ENCODE measurements at places on chromosomes 4 and X.
A peak's percentile ranks its signal among the peaks of the same experiment; 100 is the strongest.

DNA sequence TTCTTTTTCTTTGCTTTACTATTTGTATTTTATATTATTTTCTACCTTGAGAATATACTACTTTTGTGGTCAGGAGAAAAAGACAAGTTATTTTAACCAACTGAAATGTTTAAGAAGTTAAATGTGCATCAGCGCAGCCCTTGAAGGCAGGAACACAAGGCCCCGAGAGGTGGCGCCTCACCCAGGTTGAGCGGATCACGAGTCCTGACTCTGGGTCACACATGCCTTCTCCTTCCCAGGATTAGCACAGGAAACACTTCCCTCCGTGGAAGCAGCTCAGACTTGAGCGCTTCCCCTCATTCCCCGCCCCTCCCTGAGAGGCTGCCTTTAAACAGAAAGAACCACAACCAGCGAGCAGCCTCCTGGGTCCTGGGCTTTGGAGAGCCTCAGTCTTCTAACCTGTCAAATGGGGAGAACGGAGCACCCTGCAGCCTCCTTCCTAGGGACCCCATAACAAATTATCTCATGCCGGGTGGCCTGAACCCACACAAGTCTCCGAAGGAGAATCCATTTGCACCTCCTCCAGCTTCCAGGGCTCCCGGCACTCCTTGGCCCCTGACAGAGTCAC is 217.6 kb downstream of the AFAP1 start:
- DNase-seq, result no peak

DNA sequence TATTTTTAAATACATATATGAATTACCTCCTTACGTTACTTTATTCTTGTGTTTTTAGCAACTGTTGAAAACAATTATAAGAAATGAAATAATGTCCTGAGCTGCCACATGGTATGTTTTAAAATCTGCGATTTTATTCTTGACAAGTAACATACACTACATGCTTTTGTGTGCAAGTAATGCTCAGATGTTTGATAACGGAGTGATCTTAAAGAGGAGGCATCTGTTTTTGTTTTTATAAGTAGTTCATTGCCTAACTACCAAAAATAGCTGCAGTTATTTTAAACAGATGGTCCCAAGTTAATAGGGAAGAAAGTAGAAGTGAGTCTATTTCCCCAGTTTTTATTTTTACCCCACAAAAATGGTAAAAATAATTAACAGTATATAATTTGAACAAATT is 55.2 kb downstream of the GAB1 start:
- no peak for DNase-seq

DNA sequence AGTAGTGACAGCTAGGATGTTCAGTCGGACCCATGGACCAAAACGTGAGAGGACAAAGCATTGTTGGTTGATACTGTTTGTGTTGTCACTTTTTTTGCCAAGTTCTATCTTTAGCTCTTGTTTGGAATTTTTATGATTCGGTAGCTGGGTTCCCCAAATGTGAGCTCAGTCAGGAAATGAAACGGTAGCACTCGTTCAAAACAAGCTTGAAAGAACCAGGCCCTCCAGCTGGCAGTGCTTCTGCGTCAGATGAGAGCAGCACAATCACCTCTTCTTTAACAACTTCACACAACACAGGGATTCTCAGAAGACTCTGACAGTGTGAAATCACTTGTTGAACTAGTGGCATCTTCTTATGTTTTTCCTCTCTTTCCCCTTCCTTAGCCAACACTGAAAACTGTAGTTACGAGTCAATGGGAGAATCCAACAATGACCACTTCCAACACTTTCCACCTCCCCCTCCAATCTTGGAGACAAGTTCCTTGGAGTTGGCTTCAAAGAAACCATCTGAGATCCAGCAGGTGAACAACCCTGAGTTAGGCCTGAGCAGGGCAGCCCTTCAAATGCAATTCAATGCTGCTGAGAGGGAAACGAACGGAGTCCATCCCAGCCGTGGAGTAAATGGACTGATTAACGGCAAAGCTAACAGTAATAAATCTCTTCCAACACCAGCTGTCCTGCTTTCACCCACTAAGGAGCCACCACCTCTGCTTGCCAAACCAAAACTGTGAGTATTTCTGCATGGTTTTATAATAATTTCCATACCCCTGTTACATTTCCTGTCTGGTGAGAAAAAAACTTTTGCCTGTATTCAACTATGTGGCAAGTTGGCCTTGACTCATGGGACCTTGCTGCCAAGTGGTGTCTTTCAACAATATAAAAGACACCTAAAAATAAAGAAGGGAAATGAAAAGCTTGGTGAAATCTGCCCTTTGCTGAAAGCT is 214.6 kb downstream of the PALLD start:
- no peak for DNase-seq

DNA sequence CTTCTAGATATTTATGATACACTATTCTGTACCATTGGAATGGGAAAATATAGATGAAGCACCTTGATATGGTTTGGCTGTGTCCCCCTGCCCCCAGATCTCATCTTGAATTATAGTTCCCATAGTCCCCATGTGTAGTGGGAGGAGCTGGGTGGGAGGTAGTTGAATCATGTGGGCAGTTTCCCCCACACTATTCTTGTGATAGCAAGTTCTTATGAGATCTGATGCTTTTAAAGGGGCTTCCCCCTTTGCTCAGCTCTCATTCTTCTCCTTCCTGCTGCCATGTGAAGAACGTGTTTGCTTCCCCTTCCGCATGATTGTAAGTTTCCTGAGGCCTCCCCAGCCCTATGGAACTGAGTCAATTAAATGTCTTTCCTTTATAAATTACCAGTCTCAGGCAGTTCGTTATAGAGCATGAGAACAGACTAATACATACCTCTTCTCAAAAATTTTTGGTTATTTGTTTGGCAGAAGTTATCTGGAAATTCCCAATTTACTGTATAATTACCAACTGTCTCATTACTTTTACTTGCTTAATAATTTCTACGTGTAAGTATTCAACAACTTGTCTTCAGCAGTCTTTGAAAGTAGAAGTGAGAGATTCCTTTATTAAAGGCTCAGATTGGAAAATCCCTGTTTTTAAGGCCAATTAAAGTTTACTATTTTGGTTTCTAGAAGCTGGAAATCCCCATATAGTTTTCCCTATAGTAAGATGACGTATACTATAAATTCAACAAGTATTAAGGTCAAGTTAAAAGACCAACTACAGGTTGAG is 152.7 kb downstream of the RNF150 start:
- no peak for DNase-seq

GRCh38 chr4:166965562-166965961 is 268.7 kb downstream of the SPOCK3 start:
- DNase-seq, result no peak

DNA sequence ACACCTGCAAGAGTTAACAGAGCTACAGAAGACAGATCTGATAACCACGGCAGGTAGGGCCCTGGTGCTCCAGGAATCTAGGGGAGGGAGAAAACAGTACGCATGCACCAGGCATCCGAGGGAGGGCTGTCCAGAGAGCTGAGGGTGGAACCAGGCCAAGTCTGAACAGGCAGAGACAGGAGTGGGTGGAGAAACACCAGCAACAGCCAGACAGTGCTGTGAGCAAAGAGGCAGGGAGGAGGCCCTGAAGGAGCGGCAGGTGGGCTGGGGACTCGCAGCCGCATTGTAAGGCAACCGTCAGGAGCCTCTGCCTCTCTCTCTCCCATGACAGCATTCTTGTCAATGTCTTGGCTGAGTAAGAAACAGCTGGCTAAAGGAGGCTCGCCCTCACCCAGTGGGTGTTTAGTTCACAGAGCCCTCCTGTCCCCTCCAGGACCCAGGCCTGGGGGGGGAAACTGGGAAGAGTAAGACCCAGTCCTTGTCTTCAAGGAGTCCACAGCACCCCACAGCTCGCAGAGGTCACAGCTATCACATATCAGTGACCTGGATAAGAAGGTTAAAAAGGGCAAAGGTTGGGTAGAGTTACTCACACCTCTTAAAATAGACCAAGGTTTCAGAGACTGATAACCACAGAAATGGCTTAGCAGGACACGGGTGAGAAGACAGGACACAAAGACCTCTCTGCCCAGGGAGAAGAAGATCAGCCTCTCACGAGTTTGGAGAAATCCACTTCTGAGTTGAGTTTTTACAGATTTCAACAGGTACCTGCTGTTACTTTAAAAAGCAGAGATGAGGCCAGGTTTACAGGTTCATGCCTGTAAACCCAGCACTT is 10.5 kb downstream of the ACSL1 start:
- DNase-seq, result peak; percentile 85

- DNase-seq, result no peak
Observed at GRCh38 chr4:59612235-59612634, 1587.9 kb upstream of the ADGRL3 start.

GRCh38 chrX:155071694-155072280 is 479 bp downstream of the BRCC3 start:
- DNase-seq, result peak; percentile 36

DNA sequence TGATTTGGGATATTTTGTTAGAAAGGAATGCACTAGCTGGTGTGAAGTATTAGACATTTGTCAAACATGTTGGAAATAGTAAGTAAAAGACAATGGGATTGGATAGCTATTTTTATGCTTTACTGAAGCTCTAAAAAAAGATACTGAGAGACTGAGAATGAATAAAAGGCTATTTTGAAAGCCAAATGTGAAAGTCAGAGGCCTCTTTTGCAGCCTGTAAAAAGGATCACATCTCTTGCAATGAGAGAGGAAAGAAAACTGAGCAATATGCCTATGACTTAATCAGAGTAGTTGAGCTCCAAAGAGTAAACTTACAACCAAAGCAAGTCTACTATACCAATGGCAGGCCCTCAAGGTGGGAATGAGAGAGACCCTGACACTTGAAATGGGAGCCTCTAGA is 212.6 kb upstream of the LCORL start:
- no peak for DNase-seq

DNA sequence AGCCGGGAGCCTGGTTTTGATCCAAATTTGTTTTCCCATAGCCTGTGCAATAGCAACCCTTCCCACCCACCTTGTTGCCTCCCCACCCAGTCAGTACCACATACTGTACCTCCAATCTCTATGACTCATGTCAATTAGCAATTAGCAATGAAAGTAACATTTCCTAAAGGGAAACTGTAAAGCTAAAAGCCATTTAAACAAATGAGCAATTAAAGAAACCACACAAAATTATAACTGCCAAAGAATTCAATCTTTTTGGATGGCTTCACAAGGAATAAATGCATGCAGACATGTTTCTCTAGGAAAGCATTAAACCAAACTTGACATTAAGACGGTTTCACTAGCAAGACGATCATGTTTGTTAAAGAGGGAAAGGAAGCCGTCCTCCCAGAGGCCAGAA is 169.0 kb upstream of the MAP3K15 start:
- no peak for DNase-seq

GRCh38 chr4:108852691-108853090 is 89.8 kb upstream of the ETNPPL start:
- no peak for DNase-seq

DNA sequence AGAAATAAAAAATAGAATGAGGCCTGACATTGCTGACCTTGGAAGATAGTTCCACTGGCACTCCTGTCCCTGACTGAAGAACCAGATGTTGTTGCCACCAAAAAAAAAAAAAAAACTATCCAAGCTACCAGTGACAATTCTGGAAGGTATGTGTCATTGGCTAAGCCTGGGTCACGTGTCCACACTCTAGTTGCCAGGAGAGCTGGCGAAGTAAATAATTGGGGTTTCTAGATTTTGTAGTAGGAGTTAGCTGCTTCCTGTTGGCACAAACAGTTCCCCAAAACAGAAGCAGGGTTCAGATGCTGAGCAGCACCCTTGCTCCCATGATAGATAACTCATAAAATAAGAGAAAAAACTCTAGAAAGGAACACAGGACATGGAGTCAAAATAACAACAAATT is 20.5 kb downstream of the MND1 start:
- no peak for DNase-seq

DNA sequence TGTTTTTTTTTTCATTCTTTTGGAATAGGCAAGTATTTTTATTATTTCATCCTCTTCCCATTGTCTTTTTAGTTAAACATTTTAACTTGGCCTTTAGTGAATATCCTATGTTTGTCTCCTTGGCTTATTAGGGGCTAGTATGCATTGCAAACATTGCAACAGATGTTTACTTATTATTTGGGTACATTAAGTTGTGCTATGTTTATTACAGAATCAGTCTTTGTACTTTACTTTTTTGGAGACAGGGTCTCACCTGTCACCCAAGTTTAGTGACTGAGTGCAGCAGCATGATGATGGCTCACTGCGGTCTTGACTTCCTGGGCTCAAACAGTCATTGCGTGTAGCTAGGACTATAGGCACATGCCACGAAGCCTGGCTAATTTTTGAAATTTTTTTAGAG is 51.1 kb upstream of the NUDT6 start:
- DNase-seq, result no peak

GRCh38 chrX:15087747-15088146 is 182.1 kb downstream of the ASB9 start:
- no peak for DNase-seq

DNA sequence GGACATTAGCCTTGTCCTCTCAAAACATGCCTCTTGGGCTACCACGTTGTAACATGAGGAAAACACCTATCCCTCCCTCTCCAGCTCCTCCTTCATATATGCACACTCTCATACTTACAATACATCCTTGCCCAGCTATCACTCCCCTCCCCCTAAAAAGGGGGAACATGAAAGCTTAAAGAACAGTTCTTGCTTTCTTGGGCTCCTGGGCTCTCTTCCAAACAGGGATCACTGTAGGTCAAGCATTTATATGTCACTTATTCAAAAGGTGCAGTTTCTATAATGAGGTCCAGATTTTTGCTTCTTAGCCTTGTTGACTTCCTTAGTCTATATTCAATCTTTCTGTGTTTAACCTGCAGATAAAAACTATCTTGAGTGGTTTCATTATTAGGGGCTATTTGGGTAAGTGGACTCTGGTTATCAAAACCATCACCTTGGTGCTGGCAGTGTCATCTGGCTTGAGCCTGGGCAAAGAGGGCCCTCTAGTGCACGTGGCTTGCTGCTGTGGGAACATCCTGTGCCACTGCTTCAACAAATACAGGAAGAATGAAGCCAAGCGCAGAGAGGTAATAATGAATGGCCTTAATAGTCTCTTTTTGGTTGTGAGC is 119.4 kb downstream of the AKAP4 start:
- peak; percentile 48 for DNase-seq

GRCh38 chr4:61541459-61541858 is 341.3 kb downstream of the ADGRL3 start:
- DNase-seq, result no peak

DNA sequence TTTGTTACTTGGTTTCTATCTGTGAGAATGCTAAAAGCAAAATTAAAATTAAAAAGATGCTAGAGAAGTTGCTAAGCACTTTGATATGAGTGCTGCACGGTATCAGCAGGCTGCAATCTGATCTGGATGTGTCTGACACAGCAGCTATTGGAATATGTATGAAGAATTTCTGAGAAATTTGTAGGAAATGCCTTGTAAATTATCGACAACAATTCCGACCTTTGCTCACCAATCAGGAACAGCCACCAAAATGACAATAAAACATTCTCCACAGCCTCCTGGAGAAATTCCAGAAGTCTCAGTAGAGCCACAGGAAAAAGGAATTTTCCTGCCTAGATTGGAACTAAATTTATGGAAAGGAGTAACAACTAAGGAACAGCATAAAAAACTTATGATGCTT is 82.5 kb downstream of the TIGD2 start:
- DNase-seq, result no peak

GRCh38 chrX:104370089-104370488 is 115.4 kb upstream of the ESX1 start:
- DNase-seq, result no peak

- peak; percentile 6 for DNase-seq
Observed at GRCh38 chrX:38106991-38107655, 100.8 kb downstream of the SYTL5 start.
